Activated T-cell treated with anti-CD3 and anti-CD28 coated beads for 1 hour (primary cell): ENCODE measurements at places on chromosomes 7 and 10.

DNA sequence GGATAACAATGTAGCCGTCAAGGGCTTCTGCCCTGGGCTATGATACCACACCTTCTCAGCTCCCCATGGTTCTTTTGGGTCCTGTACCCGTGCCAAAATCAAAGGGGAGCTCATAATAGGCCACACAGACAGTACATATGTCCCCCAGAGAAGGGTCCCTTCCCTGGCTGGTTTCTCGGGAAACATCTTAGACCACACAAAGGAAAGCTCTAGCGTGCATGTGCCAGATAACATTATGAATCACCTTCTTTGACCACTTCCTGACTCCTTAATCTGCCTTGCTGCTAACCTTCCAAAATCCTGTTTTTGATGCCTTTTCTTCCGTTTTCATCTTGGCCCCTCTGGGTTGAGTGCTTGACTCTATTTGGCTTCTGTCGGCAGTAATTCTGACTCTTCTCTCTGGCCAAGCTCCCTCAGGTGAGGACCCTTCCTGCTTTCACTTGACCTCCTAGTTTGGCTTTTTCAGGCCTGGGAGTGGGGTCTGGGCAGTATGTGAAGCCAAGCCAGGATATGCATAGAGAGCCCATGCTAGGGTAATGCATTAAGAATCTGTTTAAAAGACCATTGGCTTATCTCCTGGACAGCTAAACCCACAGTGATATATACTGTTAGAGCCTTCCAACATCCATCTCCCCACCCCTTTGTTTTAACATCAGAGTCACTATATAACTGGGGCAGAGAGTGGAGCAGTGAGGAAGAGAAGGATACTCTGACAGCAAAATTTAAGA, 84.8 kb downstream of the ANLN start:
- DNase-seq = no peak

DNA sequence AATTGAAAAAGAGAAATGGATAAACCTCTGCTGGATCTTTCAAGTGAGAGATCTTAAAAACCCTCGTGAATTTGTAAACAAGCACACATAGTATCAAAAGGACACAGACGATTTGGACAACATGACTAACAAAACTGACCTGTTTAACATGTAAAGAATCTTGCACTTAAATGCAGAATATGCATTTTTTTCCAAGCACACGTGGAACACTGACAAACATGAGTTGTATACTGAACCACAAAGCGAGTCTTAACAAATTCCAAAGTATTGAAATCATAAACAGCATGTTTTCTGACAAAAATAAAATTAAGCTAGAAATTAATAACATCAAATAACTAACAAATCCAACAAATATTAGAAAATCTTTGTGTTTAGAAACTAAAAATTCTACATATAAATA, 65.0 kb upstream of the ZNF746 start:
- DNase-seq = no peak

DNA sequence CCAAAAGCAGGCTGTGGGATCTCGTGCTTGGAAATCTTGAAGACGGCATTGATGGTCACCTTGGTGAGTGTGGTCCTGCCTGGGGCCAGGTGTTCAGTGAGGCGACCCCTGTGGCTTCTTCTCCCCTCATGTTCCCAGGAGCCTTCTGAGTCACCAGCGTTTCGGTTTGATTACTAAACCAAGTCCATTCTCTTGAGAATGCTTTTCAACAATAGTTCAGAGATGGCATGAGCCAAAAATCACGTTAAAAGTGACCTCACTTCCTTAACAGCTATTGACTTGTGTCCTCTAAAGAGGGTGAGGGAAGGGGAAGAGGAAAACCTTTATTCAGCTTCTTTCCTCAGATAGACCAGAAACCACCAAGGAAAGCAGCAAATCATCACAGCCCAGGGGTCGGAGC, 315.2 kb downstream of the GATA3 start:
- no peak for DNase-seq

DNA sequence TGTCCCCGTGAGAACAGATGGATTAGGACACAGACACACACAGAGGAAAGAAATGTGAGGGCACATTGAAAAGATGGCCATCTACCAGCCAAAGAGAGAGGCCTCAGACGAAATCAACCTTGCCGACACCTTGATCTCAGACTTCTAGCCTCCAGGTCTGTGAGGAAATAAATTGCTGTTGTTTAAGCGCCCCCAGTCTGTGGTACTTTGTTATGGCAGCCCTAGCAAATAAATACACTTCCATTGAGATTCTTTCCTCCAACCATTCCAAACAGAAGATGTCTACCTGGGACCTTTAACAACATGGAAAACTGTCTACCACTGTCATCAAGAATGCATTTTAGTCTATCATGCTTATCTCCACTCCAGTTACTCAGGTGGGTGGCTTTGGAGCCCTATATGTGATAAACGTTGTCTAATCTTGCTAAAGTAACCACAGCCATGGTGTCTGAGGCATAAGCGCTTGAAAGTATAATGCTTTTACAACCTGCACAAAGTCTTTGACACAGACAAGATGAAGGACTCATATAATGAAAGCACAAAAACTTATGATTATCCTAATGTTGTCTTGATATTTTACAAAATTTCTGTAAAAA, 244.3 kb downstream of the MTERF1 start:
- no peak for DNase-seq

DNA sequence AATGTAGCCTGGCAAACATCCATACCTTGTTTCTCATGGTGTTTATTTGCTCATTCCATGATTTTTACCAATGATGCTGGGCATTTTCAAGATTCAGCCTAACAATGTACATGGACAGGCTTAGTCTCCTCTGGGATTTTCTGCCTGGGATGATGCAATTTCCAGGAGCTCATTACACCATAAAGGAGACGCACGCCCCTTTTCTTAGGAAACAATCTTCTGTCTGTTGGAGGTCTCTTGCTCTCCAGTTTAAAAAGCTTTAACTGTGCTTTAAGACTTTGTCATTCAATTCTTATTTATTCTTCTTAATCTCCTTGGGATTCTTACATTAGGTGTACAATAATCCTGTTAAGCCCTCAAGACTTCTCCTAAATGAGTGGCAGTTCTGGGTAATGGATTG, 150.3 kb upstream of the NRP1 start:
- no peak for DNase-seq

DNA sequence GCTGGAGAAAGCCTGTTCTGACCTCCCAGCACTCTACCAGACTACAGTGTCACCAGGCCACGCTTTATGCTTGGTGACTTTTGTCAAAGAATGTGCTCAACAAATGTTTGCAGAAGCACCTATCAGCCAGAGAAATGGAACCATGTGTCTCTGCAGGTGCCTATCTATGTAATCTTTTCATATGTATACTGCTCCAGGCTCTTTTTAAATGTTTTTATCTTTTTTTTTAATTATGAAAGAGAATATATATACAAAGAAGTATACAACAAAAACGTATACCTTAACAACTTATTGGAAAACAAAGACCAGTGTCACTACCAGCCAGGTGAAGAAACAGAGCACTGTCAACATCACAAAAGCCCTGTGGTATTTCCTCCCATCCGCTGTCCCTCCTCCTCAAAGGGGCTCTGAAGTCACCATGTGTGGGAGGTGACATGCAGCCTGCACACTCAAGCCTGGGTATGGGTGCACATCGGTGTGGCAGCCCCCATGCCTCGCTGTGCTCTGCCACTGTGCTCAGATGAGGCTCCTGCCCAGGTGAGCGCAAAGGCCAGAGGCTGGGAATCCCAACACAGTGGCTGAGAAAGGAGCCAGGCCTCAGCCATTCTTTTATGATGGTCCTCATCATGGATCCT, 120.6 kb downstream of the CLEC2L start:
- no peak for DNase-seq

DNA sequence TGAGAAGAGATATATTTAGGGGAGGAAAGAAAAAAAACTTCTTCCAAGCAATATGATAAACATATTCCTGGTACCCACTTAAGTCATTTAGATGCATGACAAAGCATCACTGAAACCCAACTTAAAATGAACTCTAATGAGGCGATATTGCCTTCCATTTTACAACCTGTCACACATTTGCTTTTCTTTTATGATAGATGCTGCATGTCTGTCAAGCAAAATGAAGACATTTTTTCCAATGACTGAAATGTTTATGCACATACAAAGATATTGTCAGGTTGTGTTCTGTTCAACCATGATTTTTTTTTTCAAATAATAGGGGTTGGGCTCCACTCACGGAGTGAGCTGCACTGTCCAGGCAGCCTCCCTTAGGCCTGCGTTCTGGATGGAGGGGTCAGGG, 894.4 kb downstream of the SORCS3 start:
- no peak for DNase-seq

DNA sequence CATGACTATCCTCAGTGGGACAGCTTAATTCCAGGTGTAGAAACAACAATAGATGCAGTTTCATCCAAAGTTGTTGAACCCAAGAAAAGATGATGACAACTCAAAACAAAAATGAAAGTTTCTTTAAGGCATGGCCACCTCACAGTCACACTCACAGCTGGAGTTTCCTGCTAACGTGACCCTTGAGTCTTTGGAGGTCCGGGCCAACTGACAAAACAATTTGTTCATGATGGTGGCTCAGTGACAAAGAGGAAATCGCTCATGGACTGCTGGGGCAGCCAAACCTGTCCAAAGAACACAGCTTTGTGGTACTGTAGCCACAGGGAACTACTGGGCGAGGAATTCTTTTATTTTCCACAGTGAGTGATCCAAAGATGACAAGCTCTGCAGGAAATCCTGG, 96.0 kb upstream of the JCAD start:
- DNase-seq = no peak

DNA sequence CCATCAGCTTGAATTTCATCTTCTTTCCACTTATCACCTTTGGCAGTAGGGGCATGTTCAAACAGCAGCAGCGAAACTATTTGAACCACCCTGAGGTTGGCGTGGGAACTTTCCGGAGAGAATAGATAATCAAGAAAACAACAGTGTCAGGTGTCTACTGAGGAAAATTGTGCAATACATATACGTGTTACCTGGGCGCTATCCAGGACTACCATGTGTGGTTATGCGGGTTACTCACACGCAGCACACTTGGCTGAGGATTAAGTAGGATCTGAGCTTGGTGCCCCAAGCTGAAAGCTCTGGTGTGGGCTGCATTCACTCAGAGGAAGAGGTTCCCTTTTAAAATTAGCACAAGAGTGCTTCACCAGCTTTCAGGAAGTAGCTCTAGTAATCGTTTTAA, 8.8 kb upstream of the ABI1 start:
- no peak for DNase-seq

DNA sequence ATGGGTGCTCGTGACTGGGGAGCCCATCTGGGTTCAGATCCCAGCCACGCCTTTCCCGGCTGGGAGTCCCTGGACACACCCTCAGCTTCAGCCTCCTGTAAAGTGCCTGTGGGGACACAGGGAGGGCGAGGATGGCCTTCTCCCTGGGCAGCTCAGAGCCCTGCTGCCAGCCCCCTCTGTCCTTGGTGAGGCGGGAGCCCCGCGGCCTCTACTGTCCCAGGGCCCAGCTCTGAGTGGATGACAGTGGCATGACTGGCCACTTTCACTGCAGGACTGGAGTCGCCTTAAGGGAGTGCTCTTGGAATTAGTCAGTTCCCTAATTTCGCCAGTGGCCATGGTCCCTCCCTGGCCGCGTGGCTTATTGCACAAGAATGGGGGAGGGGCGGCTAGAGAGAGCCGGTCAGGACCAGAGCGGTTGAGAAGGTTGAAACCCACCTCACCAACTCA, 4.6 kb downstream of the BRI3 start:
- DNase-seq = no peak

GRCh38 chr7:111561654-111561903, 713 bp downstream of the IMMP2L start:
- no peak for DNase-seq

GRCh38 chr7:39613577-39613976, 9.8 kb upstream of the RALA start:
- no peak for DNase-seq
